NCI-H1694 treated with DMSO at 0.1 percent for 48 hours (cell line): ENCODE measurements at places on chromosomes 2 and 18.
A peak's percentile ranks its signal among the peaks of the same experiment; 100 is the strongest.

- DNase-seq = no peak
These were observed 33.2 kb upstream of the FOSL2 start for GRCh38 chr2:28359222-28360057.

DNA sequence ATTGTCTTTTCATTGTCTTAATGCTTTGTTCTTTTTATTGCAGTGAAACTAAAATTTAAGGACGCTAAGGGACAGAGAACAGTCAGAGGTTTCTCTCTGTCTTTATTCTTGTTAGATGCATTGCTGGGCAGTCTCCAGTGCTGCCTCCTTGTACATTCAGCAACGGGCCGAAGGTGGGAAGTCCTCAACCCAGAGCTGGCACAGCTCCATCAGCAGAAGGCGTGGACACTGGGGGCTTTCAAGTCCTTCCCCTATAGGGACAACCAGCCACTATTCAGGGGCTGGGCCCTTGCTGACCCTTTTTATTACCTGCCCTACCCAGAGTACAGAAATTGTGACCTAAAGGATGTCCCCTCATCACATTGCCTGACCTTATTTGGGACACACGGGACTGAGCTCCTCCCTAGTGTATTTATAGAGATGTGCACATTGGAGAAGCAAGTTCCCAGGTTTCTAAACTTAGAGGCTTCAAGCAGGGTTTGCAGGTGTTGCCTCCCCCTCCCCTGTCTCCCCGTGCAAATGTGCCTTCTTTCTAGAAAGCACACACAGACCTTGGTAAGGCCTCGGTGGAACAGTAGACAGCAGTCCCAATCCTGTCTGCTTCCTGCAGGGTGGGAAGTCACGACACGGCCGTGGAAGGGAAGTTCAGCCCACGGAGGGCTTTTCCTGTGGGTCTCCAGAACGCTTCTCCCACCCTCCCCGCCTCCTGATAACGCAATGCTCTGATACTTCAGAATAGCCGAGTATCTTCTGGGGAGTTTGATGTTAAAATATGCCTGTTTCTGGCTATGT lies 68.2 kb downstream of the ZCCHC2 start:
- no peak for DNase-seq

- DNase-seq = no peak
These were observed 361.8 kb downstream of the ALK start for GRCh38 chr2:29559578-29559977.

DNA sequence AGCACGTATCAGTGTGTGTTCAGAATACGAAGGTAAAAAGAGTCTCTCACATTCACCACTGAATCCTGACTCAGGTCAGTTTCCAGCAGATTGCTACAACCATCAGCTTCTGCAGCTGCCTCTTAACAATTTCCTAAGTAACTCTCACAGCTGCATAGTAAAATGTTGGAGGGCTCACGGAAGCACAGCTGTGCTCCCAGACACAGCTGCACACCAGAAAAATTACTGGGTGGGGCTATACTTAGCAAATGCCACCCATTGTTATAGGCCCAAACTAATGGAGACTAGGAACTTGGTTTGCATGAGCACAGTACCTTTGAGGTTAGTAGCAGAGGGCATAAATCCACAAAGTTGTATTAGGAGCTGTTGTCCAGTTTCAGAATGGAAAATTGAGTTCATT lies 153.9 kb upstream of the ERBB4 start:
- DNase-seq = no peak

- peak; percentile 96 for DNase-seq
These were observed 3.7 kb upstream of the TUBA4B start for GRCh38 chr2:219249203-219249980.
